ENCODE measurements at places on chromosomes 7 and 10. TPM values are rescaled to one million over a fixed set of nuclear protein-coding genes. Genes with fewer than 3 reads are reported as not detected.

- no peak for DNase-seq
- peaks cover 13% of the 10 kb centered on the region for H3K36me3 ChIP-seq
- H3K27me3 ChIP-seq: peaks cover 5% of the 10 kb centered on the region
- H3K4me3 ChIP-seq: peak overlapping the region; percentile 96
Measured at GRCh38 chr10:14839305-14839695, 1.2 kb downstream of the HSPA14 start.

The SKIDA1 gene
- total RNA-seq: 5.9 TPM

DNA sequence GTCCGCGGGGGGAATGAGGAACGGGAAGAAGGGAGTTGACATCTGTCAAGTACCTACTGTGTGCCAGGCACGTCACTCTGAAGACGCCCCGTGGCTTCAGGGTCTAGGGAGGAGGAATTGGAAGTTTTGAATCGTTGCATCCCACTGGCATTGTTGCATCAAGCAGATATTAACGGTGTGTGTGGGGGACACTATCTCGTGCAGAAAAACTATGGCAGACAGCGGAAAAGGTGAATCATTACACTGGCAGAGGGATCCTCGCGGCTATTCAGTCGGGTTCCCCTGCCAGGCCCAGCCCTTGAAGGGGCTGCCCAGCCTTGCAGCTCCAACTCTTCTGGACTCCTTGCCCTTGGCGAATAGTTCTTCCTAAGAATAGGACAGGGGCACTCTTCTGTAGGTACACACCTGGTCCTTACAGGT is 1.0 kb upstream of the KIAA1549 start:
- H3K4me1 ChIP-seq: peaks cover 24% of the 10 kb centered on the region
- H3K27ac ChIP-seq: no peak overlapping the region
- DNase-seq: no peak
- peak overlapping the region; percentile 84 for H3K4me3 ChIP-seq
- H3K27me3 ChIP-seq: peaks cover 16% of the 10 kb centered on the region

DNA sequence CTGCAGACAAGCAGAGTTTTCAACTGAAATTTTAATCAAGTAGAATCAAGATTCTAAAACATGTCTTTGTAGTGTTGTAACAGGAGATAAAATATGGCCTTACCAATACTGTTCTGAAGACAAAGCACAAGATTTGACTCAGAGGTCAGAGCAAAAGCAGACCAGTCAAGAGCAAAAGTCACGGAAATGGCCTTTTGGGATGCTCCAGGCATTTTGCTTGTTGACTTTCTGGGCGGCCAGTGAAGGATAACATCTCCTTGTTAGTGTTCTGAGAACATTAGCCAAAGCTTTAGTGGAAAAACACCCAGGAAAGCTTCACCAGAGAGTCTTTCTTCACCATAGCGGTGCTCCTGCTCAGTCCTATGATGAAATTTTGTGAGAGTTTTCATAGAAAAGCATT is 590.6 kb downstream of the ARL4A start:
- H3K27me3 ChIP-seq: no peaks in the 10 kb centered on the region
- H3K4me1 ChIP-seq: no peaks in the 10 kb centered on the region
- H3K27ac ChIP-seq: no peak overlapping the region
- no peak overlapping the region for H3K4me3 ChIP-seq
- H3K36me3 ChIP-seq: no peaks in the 10 kb centered on the region

GRCh38 chr7:85673876-85674275 is 487.0 kb upstream of the SEMA3D start:
- no peaks in the 10 kb centered on the region for H3K27me3 ChIP-seq
- H3K27ac ChIP-seq: no peak overlapping the region

DNA sequence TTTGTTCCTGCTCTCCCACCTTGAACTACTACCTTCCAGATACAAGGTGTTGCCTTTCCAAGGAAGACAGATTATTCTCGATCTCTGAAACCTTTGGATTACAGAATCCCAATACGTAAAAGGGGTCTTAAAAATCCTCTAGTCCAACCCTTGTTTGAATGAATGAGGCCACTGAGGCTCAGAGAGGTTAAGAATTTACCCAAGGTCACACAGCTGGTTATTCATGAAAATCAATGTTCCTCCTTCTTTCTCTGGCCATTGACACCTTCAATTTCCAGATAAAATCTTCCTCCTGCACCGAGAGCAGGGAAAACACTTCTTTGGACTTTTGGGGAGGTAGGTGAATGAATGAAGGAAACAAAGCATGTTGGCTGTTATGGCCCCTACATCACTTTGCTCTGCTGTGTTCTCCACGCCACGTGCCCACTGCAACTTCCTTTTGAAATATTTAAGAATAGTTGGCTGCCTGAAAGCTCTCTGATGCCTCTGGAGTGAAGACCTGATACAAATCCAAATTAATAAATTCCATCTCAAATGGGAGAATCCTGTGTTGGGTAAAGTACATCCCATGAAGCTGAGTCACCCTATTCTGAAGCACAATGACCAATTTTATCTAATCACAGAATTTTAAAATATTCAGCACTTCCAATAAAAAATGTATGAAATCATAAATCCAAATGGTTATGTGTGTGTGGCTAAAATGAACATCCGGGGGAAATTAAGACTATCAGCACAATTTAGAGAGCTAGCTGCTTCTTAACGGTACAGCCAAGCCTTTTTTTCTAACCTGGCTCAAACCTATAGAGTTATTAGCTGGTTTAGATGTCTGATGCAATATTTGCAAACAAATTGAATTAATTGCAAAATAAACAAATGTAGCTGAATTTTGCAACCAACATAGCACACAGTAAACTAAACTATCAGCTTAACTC is 7.3 kb downstream of the SVIL start:
- no peak overlapping the region for H3K27ac ChIP-seq
- H3K36me3 ChIP-seq: peaks cover 20% of the 10 kb centered on the region
- no peak for DNase-seq
- peaks cover 3% of the 10 kb centered on the region for H3K27me3 ChIP-seq

DNA sequence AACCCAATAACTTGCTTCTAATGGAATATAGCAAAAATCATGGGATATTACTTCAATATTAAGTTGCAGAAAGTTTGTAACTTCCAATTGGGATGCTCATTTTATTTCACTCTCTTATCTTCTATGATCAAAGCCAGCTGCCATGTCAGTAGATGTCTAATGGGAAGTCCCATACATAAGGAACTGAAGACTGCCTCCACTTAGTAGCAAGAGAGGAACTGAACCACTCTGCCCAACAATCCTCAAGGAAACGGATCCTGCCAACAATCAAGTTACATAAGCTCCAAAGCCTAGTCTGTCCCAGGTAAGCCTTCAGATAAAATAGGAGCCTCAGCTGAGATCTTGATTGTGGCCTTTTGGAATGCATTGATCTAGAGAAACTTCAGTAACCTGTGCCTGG is 431.5 kb upstream of the PCDH15 start:
- H3K4me1 ChIP-seq: no peaks in the 10 kb centered on the region
- no peak for DNase-seq
- H3K36me3 ChIP-seq: no peaks in the 10 kb centered on the region
- H3K4me3 ChIP-seq: no peak overlapping the region

- peak overlapping the region; percentile 95 for H3K4me3 ChIP-seq
- no peak for DNase-seq
- H3K36me3 ChIP-seq: peaks cover 11% of the 10 kb centered on the region
- peak overlapping the region; percentile 76 for H3K27ac ChIP-seq
Measured at GRCh38 chr10:89645742-89646172, 715 bp upstream of the PANK1 start.

The CYP2C19 gene
- not detected for total RNA-seq

GRCh38 chr10:20473023-20473760 is 423.9 kb downstream of the NEBL start:
- no peak for DNase-seq
- H3K4me3 ChIP-seq: no peak overlapping the region
- no peaks in the 10 kb centered on the region for H3K27me3 ChIP-seq
- H3K27ac ChIP-seq: no peak overlapping the region
- no peaks in the 10 kb centered on the region for H3K36me3 ChIP-seq
